ENCODE measurements at places on chromosomes 12 and 14. TPM values are rescaled to one million over a fixed set of nuclear protein-coding genes. Genes with fewer than 3 reads are reported as not detected.

STON2 gene
- total RNA-seq, result 0.10 TPM

KRT85 gene
- not detected for total RNA-seq

TMEM119 gene
- 0.74 TPM for total RNA-seq

CSRP2 gene
- 3.3 TPM for total RNA-seq

HSPB8 gene
- not detected for total RNA-seq

CD4 gene
- 141 TPM for total RNA-seq

BCL11B gene
- total RNA-seq, result 58.0 TPM

GPR132 gene
- total RNA-seq, result 38.2 TPM

MSI1 gene
- total RNA-seq, result 5.6 TPM

CLEC7A gene
- total RNA-seq, result not detected

APOLD1 gene
- total RNA-seq, result 10.4 TPM

CLEC1B gene
- not detected for total RNA-seq

TBX3 gene
- not detected for total RNA-seq

PTGER2 gene
- total RNA-seq, result 9.6 TPM

CYP27B1 gene
- total RNA-seq, result 11.1 TPM

NCKAP5L gene
- 5.6 TPM for total RNA-seq

MANSC4 gene
- total RNA-seq, result not detected

CD69 gene
- 158 TPM for total RNA-seq

SYT10 gene
- not detected for total RNA-seq

DYNLL1 gene
- total RNA-seq, result 115 TPM

MYH7 gene
- total RNA-seq, result 0.05 TPM

SPIC gene
- total RNA-seq, result not detected

SPTSSA gene
- total RNA-seq, result 7.3 TPM

SERPINA12 gene
- not detected for total RNA-seq

FAM90A1 gene
- 0.67 TPM for total RNA-seq

ADAM21 gene
- total RNA-seq, result not detected

KRT74 gene
- total RNA-seq, result not detected

SETD1B gene
- total RNA-seq, result 20.3 TPM

FLVCR2 gene
- total RNA-seq, result 12.3 TPM

MYF5 gene
- total RNA-seq, result not detected

RBMS2 gene
- 7.9 TPM for total RNA-seq

GABARAPL1 gene
- total RNA-seq, result 15.8 TPM

PSMB11 gene
- total RNA-seq, result not detected

ARMH4 gene
- not detected for total RNA-seq

MMP17 gene
- not detected for total RNA-seq

HOXC11 gene
- total RNA-seq, result not detected

Data from activated T-cell treated with anti-CD3 and anti-CD28 coated beads, Interleukin-2, amount 50 U/mL, for 72 hours (primary cell).